ENCODE measurements at places on chromosomes 2 and 18.

- H3K36me3 ChIP-seq, result no peaks in the 10 kb centered on the region
- no peaks in the 10 kb centered on the region for H3K4me1 ChIP-seq
- H3K4me3 ChIP-seq, result no peak overlapping the region
- no peak for DNase-seq
- no peak overlapping the region for H3K27ac ChIP-seq
Measured at GRCh38 chr2:78023356-78023755, 501.2 kb upstream of the LRRTM4 start.

DNA sequence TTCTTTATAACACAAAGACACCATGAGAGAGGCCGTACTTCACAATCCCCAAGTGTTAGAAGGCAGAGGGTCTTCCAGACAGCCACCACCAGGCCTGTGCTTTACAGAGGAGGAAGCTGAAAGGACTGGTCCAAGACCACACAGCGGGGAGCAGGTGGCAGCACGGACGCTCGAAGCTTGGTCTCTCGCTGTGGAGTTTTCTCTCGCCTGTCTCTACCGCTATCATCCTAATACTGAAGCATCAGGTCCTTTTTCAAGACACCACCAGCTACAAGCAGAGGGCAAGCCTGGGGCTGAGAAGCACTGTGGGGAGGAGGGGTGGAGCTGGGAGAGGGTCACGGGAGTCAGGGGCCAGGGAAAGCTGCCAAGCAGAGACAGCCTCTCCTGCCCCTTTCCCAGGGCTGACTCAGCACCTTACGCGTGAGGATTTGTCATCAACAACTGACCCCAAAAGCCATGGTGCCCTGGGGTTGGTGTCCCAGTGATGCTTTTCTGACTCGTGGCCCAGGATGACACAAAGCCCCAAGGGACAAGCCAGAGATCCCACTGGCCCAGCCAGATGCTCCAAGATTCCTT lies 31.9 kb upstream of the FOSL2 start:
- H3K4me1 ChIP-seq, result peaks cover 41% of the 10 kb centered on the region
- H3K27me3 ChIP-seq, result no peaks in the 10 kb centered on the region
- H3K27ac ChIP-seq, result no peak overlapping the region
- no peak overlapping the region for H3K4me3 ChIP-seq
- peak; percentile 53 for DNase-seq

DNA sequence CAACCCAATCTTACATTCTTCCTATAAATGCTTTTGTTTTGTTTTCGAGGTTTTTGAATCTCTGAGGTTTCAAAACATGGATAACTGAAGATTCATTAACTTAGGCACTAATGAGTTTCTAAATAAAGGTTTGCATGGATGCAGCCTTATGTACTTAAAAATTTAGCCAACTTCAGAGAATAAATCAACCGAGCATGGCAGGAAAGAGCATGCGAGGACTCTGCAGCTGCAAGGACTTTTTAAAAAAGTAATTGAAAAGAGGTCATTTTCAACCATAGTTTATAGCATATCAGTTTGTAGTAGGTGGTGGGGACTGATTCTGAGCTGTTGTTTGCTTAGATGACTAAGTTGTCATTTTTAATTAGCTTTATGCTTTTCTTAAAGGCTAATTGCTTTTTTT lies 567.0 kb upstream of the ZEB2 start:
- no peak overlapping the region for H3K27ac ChIP-seq
- no peak for DNase-seq
- H3K4me3 ChIP-seq, result no peak overlapping the region
- no peaks in the 10 kb centered on the region for H3K27me3 ChIP-seq
- no peaks in the 10 kb centered on the region for H3K4me1 ChIP-seq

DNA sequence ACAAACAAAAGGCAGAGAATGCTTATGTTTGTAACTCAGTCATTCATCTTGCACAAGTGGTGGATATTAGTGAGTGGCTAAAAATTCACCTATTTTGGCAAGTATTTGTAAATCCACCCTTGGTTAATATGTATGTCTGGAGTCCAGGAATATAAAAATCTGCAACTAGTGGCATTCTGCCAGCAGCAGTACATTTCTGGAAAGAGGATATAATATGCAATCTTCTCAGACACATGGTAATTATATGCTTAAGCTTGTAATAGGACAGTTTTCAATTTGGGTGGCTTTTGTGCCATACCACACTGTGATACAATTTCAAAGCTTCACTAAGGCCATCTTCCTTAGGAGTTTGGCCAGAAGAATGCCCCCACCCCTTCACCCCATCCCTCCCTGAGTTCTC lies 693.3 kb downstream of the MBD2 start:
- no peaks in the 10 kb centered on the region for H3K27me3 ChIP-seq
- no peak overlapping the region for H3K4me3 ChIP-seq
- no peak overlapping the region for H3K27ac ChIP-seq
- no peak for DNase-seq
- no peaks in the 10 kb centered on the region for H3K4me1 ChIP-seq

DNA sequence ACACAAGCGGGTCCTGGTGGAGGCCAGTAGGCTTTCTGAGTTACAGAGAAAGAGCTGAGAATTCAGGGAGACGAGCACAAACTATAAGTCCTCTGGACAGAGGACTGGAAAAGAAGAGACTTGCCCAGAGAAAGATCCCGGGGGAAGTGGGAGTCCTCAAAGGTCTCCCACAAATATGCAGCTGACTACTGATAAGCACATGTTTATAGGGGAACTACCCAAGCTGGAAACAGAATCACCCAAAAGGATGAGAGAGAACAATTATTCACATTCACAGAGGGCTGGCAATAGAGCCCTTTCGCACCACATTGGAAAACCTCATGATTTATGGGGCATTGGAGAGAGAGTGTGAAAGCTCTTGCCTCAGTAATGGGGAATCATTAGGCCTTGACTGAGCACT lies 337.6 kb downstream of the IRS1 start:
- no peaks in the 10 kb centered on the region for H3K36me3 ChIP-seq
- peaks cover 7% of the 10 kb centered on the region for H3K4me1 ChIP-seq
- H3K27ac ChIP-seq, result no peak overlapping the region
- no peak overlapping the region for H3K4me3 ChIP-seq
- H3K27me3 ChIP-seq, result no peaks in the 10 kb centered on the region

DNA sequence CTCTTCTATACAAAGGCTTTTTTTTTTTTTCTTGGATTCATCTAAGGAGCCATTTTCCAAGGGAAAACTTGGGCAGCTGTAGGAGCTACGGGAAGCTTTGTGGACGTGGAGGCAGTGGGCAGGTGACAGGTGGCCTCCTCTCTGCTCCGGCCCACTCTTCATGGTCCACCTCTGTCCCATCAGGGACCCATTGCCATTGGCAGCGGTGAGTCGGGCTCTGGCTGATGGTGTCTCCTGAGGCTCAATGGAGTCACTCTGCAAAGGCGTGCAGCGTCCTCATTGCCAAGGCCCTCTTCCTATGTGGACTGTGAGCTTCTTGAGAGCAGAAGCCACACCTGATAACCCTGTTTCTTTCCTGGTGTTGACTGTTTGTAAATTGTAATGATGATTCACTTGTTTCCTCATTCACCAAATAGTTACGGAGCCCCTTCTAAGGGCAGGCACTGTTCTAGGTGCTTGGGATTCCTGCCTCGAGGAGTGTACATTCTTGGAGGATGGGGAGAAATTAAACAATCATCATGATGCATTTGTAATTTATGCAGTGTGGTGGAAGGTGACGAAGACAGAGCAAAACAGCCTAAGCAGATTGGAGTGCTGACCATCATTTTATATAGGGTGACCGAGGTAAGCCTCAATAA lies 240.3 kb upstream of the HS6ST1 start:
- no peaks in the 10 kb centered on the region for H3K4me1 ChIP-seq
- H3K4me3 ChIP-seq, result no peak overlapping the region
- DNase-seq, result peak; percentile 71
- no peaks in the 10 kb centered on the region for H3K36me3 ChIP-seq
- H3K27ac ChIP-seq, result no peak overlapping the region
- no peaks in the 10 kb centered on the region for H3K27me3 ChIP-seq

DNA sequence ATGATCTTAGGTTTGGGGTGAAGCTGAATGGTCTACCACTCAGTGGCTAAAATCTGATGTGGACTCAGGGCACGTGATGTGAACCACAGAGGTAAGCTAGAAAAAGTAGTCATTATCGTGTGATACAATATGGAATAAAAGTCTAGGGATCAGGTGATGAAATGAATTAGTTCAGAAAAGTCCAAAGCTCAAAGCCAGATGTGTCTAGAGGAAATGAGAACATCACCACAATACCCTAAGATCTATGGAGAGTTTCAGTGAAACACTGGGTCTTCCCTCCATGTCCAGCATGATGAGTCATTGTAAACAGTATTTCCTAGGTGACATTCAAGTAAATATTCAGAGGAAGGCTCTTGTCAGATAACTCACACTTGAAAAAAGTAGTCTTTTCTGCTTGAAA lies 1257.4 kb upstream of the ZEB2 start:
- H3K27me3 ChIP-seq, result no peaks in the 10 kb centered on the region
- H3K4me3 ChIP-seq, result no peak overlapping the region
- no peaks in the 10 kb centered on the region for H3K36me3 ChIP-seq

GRCh38 chr2:27461118-27461517 lies 18.9 kb downstream of the KRTCAP3 start:
- no peaks in the 10 kb centered on the region for H3K4me1 ChIP-seq
- no peaks in the 10 kb centered on the region for H3K27me3 ChIP-seq
- peaks cover 18% of the 10 kb centered on the region for H3K36me3 ChIP-seq
- H3K27ac ChIP-seq, result no peak overlapping the region

DNA sequence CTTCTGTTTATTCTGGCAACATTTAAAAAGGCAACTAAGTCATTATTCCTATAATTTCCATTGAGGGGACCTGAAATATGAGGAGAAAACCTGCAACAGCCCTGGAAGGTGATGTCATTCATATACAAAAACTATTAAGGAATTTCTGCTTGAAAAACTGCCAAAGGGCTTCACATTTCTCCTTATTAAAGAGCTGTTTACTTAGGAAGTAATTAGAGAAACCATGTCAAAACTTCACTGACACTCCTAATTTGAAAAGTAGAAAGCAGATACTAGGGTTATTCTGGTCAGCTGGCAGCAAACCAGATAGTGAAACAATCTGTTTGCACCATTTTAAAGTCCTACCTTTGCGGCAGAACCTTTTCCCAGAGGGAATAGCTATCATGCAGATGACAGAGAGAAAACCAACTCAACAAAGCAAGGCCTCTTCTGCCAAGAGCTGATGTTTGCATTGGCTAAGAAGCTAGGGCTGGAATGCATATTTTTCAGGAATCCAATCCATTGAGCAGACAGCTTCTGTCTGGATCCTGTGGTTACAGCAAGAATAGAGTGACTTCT lies 592.2 kb upstream of the SYT4 start:
- no peak overlapping the region for H3K4me3 ChIP-seq
- no peaks in the 10 kb centered on the region for H3K27me3 ChIP-seq
- no peak overlapping the region for H3K27ac ChIP-seq

DNA sequence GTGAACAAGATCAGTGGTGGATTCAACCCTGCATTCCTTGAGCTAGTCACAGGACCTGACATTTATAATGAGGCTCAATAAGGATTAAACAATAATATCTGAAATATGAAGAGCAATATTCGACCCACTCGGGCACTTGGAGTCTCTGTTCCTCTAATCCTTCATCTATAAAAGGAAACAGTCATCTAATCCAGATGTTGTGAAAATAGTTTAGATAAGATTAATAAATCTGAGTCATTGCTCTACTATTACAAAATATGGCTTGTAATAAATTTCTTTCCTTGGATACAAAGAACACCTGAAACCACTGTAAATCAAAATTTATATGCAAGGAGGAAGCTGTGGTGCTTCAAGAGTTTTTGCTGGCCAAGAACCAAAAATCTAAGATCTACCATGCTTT lies 846.9 kb upstream of the ACVR2A start:
- H3K27me3 ChIP-seq, result no peaks in the 10 kb centered on the region
- no peak for DNase-seq
- no peak overlapping the region for H3K27ac ChIP-seq
- H3K4me1 ChIP-seq, result no peaks in the 10 kb centered on the region

DNA sequence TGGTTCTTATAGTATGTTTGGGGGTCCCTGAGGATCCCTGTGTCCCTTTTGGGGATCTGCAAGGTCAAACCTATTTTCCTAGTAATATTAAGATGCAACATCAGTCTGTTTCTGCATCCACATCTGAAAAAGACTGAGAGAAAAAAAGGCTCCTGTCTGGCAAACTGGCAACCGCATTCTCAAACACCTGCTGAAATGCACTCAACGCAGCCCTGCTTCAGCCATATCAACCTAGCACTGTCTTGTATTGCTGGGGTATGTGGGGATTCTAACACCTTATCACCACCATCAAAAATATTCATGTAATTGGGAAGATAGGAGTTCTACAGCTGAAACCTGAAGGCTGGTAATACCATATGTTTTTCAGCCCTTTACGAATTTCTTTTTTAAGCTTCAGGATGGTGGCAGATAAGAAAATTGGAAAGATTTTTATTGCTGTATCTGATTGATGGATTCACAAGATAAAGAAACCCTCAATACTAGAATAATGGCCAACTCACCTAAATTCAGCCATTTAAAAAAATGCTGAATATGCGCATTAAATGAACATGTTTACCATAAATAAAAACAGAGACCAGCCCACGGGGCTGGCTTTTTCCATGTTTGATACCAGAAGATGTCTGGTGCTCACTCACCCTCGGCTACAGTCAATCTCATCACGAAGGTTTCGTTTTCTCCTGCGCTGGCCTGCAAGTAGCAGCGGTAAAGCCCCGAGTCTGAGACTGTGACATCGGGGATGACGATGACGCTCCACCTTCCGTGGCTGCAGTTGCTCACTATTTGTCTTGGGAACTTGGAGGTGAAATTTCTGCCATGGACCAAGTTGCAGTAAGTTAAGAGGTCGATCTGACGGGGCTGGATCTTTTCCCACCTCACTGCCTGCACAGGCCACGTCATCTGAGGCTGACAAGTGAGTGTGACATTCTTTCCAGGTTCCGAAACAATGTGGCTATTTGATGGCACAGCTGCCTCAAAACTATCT lies 52.3 kb downstream of the CD226 start:
- no peaks in the 10 kb centered on the region for H3K4me1 ChIP-seq
- DNase-seq, result no peak
- no peak overlapping the region for H3K4me3 ChIP-seq
- H3K27ac ChIP-seq, result no peak overlapping the region
- no peaks in the 10 kb centered on the region for H3K36me3 ChIP-seq

GRCh38 chr2:127562936-127563335 lies 27.5 kb downstream of the MYO7B start:
- H3K27me3 ChIP-seq, result no peaks in the 10 kb centered on the region
- H3K36me3 ChIP-seq, result no peaks in the 10 kb centered on the region
- H3K4me1 ChIP-seq, result no peaks in the 10 kb centered on the region

DNA sequence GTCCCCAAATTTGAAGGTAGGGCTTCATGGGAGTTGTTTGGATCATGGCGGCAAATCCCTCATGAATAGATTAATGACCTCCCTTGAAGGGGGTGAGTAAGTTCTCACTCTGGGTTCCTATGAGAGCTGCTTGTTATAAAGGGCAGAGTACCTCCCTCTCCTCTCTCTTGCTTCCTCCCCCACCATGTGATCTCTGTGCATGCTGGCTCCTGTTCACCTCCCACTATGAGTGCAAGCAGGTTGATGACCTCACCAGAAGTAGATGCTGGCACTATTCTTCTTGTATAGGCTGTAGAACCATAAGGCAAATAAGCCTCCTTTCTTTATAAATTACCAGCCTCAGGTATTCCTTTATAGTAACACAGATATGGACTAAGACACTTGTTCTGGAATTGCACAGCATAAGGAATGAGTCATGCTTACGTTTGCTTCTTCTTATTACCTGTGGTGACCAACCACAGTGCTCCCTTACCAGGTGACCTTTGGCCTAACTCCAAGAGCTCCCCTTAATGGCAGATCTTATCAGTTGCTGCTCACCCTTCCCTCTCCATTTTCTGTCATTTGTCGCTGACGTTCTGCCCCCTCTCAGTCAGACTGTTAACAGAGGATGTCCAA lies 559.5 kb upstream of the GCFC2 start:
- H3K27ac ChIP-seq, result no peak overlapping the region
- H3K4me1 ChIP-seq, result peaks cover 2% of the 10 kb centered on the region
- H3K4me3 ChIP-seq, result no peak overlapping the region
- DNase-seq, result no peak
- H3K36me3 ChIP-seq, result no peaks in the 10 kb centered on the region
- H3K27me3 ChIP-seq, result no peaks in the 10 kb centered on the region

Data from trophoblast cell (in vitro differentiated cells and primary cell).